Activated T-cell treated with anti-CD3 and anti-CD28 coated beads for 24 hours (primary cell): ENCODE measurements at places on chromosomes 5 and 9.

GRCh38 chr9:16289639-16290038 lies 580.8 kb downstream of the BNC2 start:
- DNase-seq = no peak

DNA sequence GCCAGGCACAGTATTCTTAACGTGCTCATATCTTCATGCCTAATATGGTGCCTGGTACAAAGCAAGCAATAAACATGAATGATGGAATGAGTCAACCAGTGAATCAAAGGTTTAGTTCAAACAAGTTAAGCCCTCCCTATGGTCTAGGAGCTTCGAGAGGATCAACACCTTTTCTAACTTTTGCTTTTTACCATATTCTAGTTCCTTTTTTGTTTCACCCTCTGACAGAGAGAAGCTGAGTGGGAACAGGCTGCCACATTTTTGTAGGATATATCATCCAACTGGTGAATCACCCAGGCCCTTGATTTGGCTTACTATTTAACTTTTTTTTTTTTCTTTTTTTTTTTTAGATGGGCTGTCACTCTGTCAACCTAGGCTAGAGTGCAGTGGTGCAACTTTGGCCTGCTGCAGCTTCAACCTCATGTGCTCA lies 39.3 kb upstream of the TNC start:
- no peak for DNase-seq

DNA sequence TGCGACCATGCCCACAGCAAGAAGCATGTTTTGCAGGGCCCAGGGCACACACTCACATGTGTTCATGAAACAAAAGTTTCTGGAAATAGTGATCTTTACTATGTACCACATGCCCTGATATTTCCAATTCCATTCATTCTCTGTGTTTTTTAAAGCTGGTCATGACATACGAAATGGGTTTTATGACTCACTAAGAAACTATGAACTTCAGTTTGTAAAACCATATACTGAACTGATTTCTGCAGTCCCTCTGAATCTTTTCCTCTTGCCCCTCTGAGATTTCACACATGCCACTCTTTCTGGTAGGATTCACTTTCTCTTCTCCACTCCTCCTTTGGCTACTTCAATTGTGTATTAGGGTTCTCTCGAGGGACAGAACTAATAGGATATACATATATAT lies 416.1 kb upstream of the TRPC7 start:
- no peak for DNase-seq

GRCh38 chr5:146130440-146131045 lies 25.2 kb upstream of the PLAC8L1 start:
- DNase-seq = no peak

DNA sequence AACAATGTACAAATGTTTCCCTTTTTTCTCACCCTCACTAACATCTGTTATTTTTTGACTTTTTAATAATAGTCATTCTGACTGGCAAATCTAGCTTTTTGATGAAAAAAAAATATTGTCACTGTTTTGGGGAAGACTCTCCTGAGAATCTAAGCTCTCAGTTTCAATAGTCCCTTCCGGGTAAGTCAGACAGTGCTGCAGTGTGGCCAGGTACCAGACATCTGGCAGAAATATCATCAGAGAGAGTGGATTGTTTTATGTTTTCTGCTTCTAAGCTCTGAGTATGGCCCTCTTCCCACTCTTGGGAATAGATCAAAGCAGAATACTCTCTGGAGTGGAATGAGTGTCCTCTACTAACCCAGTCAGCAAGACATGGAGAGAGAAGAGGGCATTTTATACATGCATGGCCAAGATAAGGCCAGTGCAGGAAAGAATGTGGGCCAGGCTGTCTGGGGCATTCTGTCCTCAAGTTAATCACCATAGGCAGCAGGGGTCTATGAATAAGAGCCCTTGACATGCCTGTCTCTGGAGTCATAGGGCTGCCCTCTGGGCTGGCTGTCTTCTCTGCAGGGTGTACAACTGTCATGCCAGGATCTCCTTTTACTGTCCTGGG lies 38.5 kb upstream of the OR2S2 start:
- DNase-seq = no peak

DNA sequence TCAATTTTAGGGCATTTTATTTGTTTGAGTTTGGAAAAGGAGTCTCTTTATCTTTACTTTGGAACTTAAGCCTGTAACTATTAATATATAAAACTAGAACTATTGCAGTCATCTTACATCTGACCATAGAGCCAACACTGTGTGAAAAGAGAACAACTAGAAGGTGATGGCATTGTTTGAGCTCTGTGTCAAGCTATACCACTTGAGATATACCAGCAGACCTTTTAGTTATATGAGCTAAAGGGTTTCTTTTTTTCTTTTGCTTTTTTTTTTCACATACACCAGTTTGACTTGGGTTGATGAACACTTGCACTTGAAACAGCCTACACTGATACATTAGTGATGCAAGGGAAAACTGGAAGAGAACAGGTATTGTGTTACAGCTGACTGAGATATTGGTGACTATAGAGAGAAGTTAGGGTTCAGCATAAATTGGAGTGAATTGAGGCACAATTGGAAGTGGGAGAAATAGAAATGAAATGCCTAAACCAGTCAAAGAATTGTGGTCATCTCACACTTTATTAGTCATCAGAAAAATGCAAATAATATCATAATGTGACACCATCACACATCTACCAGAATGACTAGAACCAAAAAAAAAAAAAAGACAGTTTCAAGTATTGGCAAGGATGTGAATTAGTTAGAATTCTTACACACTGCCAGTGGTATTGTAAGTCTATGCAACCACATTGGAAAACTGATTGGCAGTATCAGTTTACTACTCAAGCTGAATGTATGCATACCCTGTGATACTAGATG lies 60.9 kb downstream of the ADRB2 start:
- no peak for DNase-seq
